ENCODE measurements at places on chromosomes 5 and 9.

DNA sequence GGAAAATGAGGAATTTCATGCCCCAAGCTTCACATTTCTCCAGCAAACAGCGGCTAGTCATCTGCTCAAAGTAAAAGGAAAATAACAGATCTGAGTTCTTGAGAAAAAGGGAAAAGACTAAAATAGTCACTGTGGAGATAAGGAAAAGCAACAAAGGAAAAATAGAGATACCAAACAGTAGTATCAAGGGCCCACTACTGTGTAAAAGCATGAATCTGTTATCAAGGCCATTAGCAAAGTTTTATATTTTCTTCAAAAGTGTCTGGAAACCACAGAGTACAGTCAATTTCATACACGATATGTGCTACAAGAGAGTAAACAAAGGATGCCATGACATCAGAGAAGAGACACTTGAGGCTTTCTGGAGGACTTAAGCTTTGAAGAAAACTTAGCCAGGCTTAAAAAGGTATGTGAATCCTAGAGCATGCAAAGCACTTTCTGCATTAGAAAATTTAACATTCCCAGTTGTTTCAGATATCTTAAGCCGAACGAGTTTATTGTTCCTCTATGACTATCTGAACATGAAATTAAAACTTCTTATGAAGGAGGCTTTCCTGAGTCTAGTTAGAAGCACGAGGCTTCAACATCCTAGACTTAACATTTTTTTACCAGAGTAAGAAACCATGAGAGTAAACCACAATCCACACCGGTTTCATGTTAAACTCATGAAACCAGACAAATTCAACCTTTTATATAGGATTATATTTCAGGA is 1.2 kb downstream of the TTC33 start:
- DNase-seq: no peak

DNA sequence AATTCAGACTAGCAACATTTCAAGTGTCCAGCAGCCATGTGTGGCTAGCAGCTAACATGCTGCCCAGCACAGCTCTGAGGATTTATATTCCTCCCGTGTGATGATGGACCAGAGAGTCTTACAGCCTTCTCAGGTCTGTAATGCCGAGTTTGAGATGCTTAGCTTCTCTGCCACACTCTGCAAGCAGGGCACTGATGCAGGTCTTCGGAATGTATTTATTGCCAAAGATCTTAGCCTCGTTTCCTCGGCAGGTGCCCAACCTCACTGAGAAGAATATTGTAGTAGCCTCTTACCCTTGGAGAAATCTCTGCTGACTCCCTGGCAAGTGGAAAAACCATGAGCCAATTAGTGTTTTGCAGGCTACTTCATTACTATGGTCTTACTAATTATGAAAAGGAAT is 3.7 kb upstream of the RAI14 start:
- DNase-seq: no peak

GRCh38 chr9:9216934-9217333 is 1395.9 kb downstream of the PTPRD start:
- DNase-seq: no peak

DNA sequence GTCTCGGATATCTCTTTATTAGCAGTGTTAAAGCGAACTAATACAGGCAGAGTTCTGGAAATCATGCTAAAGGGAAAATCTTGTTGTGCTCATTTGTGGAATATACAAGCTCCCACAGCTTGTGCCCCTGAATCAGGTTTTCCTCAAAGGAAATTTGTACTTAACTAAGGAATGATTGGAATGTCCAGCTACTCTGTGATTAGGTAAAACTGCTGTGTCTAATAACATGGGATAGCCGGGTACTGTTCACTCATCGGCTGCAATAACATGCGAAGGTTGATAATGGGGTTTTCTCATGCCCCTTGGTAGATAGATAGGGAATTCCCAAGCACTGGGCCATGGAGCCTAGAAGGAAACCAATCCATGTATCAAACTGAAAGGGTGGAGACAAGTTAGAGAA is 306.7 kb downstream of the NR2F1-AS1 start:
- no peak for DNase-seq

GRCh38 chr5:73273379-73274050 is 100.5 kb downstream of the TMEM174 start:
- no peak for DNase-seq

DNA sequence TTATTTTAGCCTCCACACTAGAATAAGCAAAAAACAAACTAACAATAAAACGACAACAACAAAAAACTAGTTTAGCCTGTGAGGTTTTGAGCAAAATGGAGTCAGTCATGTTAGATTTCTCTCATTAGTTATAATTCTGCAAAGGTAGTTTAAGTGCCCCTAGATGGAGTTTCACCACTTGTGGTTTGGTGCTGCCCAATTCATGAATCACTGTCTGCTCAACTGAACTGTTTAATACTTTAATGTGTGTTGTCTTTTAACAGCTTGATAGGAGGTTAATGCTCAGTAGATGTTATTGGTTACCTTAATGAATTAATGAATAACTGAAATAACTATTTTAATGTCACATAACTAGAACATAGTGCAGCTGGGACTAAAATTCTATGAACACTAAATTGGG is 3.5 kb upstream of the PLAA start:
- no peak for DNase-seq

GRCh38 chr5:125897089-125897488 is 526.1 kb upstream of the GRAMD2B start:
- DNase-seq: no peak

DNA sequence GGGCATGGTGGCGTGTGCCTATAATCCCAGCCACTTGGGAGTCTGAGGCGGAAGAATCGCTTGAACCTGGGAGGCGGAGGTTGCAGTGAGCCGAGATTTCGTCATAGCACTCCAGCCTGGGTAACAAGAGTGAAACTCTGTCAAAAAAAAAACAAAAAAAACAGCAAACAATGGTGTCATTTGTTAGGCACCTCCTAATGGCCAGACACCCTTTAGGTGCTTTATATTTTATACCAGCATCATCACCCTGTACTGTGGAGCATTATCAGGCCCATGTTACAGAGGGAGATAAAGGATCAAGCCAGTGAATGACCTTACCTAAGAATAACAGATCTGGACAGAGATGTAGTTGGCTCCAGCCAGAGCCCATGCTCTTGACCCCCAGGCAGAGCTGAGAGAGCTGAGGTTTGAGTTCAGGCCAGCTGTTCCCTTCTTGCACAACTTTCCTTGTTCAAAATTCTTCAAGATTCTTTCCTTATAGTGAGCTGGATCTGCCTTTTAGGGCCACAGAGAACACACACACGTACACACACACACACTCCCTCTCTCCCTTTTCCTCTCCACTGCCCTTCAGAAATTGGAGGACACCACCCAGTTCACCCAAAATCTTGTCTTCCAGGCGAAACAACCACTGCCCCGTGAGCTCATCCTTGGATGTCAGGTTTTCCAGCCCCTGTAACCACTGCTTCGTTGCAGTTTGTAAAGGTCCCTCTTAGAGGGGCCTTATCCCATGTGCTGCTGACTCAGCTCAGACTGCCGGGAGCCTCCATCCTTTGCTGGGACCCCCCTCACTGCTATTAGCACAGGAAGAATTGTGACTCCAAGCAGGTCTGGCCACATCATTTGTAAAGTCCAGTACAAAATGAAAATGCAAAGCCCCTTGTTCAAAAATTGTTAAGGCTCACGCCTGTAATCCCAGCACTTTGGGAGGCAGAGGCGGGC is 10.4 kb upstream of the PTGES start:
- DNase-seq: no peak

DNA sequence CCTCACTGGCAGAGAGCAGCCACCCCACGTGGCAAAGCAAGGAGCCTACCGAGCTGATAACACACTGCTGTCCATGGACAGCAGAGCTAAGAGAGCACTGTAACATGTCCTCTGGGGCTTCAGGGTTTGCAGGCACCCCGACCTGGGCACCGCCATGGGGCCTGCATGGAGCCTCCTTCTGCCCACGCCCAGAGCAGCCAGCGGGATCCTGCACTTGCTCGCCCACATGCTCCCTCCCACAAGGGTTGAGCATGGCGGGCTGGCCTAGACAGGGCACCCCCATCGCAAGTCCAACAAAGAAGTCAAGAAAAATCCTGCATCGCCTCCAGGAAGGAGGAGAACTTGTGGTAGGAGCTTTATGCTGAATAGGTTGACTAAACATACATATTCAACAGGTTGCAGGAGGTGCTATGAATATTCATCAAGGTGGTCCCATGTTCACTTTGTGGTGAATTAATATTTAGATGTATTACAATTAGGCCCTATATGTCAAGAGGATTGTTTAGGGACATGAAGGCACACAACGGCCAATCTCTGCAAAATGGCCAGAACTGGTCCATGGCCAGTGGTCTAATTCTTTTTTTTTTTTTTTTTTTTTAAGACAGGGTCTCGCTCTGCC is 3.8 kb upstream of the MIGA2 start:
- DNase-seq: no peak

DNA sequence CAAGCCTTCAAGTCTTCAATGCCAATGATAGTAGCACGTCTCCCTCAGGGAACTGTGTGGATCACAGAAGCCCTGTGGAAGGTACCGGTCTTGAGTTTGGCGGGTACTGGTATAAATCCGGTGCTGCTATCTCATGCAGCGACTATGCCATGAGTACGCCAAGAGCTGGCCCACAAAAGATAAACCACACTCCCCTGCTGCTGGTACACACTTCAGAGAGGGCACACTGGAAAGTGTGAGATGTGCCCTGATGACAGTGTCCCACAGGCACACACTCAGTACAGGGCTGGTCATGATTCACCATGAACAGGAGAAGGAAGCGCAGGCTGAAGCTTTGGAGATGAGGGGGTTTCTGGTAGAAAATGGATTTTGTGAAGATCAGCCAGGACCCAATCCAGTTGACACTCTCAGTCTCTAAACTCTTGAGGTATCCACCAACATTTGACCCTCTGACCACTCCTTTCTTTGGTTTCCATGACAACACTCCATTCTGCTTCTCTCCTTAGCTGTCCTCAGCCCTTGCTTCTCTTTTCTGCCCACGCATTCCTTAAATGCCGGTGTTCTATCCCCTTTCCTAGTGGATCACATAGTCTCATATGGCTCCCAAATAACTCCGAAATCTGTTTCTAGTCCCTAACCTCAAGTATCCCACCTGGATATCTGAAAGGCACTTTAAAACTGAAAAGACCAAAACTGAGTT is 5.1 kb downstream of the AMACR start:
- DNase-seq: no peak

GRCh38 chr5:60259730-60260129 is 366.2 kb upstream of the PDE4D start:
- DNase-seq: no peak

- no peak for DNase-seq
Observed at GRCh38 chr9:7150153-7150890, 392.5 kb downstream of the KDM4C start.

DNA sequence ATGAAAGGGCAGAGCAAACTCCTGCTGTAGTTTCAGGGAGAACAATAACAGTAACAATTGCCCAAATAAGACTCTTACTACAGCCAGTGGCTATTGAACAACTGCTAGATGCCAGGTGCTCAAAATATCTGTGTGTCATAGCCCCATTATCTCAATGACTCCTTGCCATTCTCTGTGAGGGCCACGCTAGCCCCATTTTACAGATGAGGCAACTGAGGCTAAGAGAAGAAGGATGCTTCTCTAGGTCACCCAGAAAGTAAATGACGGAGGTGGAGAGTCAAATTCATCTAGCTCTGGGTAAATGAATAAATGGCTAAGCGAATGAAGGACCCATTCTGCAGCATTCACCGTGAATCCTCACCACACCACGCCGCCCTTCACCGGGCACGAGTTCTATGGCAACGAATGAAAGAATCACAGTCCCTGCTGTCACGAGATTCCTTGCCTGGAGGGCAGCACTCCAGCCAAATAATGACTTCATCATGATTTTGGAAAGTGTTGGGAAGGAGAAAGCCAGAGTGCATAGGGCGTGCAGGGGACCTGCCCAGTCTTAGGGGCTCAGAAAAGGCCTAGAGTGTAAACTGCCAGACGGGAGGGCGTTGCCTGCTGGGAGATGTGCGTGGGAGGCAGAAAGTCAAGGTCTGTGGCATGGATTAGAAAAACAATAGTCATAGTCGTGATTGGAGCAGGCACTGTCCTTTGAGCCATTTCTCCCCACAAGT is 147.2 kb downstream of the C9orf50 start:
- DNase-seq: no peak

DNA sequence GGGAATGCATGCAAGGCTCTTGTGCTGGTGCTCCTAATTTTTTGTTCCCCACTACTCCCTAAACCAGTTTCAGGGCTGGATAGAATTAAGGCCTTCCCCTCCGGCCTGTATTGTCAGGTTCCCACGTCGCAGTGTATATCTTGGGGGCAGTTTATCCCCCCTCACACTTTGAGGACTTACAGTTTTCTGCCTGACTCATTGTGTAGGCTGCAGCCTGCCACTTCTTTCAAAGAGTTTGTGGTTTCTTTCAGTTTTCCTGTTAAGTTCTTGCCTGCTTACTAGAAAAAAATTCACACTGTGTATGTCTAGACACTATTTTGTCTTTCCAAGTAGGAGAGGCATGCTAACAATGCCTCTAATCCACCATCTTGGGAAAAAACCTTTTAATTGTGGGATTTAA is 28.4 kb upstream of the BTNL3 start:
- no peak for DNase-seq

DNA sequence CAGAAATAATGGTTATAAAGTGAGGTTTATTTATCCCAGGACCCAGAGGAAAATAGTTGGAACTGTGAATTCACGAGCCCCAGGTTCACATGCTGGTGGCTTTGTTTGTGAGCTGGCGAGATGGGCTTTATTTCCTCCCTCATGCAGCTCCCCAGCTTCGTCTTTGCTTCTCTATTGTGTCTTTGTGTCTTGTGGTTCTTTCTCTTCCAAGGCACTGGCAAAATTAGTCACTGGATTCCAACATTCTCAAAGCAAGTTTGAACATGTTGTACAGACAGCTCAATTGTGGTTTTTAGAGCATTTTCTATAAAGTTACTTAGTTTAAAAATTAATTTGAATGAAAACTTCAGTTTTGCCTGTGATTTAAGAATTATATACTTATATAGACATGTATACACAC is 7.2 kb downstream of the NDUFS6 start:
- no peak for DNase-seq

GRCh38 chr9:36893184-36893583 is 140.9 kb downstream of the PAX5 start:
- DNase-seq: no peak

DNA sequence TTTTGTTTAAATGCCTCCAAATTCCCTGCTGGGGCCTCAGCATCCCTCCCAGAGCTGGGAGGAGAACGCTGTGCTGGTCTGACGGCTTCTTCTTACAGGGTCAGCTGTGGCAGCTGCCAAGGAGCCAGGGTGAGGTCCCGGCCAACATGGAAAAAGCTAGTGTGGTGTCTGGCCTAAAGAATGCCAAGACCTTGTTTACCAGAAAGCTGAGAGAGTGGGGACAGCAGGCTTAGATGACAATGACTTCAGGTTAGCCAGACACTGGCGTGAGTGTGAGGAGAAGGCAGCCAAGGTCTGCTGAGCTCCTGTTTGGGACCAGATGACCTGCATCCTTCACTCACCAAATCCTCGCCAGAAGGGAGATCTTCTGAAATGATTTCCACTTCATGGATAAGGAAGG is 112.5 kb downstream of the CRB2 start:
- DNase-seq: no peak

DNA sequence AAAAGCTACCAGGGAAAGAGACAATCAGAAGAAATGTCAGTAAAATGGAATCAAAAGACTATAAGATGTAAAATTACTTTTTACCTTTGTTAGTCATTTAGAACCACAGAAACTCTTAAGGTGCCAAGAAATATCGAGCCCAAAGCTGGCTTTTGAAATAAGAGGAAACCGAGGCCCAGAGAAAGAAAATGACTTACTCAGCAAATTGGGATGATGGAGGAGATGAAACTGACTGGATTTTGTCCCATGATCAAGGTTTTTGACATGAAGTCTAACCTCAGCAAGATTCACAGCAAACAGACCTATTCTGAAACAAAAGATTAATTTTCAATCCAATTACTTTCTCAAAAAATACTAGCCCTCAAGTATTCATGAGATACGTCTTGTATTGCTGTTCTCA is 696.2 kb upstream of the WWC1 start:
- DNase-seq: no peak

All from LNCaP clone FGC (cell line).